ENCODE measurements at places on chromosomes 2 and 18.

DNA sequence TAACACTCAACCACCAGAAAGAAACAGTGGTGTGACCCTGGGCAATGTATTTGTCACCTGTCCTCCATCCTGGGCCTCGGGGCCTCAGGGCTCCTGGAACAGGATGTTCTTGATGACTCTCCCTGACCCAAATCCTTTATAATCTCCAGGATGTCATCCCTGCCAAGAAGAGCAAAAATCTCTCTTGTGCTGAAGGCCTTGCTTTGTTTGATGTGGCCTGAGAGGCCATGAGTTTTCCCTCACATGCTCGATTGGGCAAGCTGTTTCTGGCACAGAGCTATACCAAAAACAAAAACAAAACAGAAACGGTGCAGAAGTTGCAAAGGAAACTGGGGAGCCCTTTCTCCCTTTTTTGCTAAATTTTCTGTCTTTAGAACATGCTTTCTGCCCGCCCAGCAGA lies 35.7 kb upstream of the ST3GAL5 start:
- no peak for DNase-seq

DNA sequence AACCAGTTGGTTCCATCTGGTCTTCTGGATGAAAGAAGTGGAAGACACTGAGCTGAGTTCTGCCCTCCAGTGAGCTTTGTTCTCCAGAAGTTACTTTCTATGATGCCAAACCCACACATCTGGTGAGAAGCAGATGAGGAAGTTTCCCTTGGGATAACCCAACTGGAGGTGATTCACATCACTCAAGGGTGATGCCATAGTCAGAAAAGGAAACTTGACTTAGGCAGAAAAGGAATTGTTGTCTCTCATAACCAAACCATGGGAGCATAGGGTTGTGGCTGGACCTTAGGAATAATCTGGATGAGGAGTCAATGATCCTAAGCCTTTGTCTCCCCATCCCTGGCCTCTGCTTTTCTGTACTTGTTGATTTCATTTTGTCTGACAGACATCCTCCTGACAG lies 43.7 kb downstream of the CDC42EP3 start:
- no peak for DNase-seq

DNA sequence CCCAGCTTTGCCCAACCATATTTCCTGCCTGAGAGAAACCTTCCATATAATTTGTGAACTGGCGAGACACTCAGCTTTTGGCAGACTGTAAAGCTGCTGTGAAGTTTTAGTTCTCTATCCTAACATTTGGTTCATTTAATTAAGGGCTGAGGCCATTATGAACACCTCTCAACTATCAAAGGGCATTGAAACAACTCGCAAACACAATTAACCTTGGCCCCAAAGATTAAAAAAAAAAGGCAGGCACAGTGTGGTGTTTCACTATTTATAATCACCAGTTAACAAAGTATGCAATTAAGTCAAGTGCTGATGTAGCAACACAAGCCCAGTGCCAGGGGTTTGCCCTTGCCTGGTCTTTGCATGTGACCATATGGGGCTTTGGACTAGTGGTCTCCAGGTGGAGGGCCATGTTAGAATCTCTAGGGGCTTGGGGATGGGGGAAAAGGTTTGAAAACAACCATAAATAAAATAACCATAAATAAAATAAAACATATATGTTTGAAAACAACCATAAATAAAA lies 297.6 kb upstream of the SKOR2 start:
- DNase-seq = no peak

GRCh38 chr2:231861288-231861931 lies 64.8 kb downstream of the NPPC start:
- no peak for DNase-seq

DNA sequence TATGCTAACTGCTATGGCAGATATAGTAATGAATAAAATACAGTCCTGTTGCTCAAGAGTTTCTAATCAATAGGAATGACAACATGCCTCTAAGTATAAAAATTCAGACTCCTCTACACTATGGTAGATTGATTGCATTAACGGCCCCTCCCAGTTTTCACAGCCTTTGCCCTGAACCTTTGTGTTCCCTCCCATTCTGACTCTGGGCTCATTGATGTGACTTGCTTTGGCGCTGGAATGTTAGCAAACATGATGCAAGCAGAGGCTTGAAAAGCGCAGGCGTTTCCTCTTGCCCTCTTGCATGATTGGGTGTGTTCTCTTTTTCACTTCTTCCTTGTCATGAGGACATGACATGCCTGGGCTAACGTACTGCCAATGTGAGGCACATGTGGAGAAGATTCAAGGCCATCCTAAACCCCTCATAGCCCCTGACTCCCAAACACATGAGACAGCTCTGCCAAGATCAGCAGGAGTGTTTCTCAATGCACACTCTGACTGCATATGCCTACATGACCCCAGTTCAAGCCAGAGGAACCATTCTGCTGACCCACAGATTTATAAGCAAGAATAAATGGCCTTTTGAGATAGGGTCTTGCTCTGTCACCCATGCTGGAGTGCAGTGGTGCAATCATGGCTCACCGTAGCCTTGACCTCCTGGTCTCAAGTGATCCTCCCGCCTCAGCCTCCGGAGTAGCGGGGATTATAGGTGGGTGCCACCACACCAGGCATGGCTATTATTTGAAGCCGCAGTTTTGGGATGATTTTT lies 49.7 kb upstream of the CD28 start:
- DNase-seq = peak; percentile 64

DNA sequence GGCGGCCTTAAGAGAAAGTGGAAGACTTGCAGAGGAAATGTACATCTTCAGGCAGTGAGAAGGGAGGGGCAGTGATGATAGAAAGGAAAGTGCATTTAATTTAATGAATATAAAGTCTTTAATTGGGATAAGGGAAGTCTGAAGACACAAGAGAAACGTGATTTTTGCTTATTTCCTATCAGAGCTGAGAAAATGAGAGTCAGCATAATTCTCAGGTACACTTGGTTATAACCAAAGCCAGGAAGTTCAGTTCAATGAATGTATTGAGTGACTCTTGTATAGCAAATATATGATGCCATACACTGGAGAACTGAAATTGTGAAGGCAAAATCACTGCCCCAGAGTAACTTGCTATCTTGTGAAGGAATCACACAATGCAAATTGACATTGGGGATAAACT lies 256.3 kb downstream of the LRRTM1 start:
- no peak for DNase-seq

- DNase-seq = no peak
Measured at GRCh38 chr2:127040169-127040568, 66.8 kb downstream of the BIN1 start.

DNA sequence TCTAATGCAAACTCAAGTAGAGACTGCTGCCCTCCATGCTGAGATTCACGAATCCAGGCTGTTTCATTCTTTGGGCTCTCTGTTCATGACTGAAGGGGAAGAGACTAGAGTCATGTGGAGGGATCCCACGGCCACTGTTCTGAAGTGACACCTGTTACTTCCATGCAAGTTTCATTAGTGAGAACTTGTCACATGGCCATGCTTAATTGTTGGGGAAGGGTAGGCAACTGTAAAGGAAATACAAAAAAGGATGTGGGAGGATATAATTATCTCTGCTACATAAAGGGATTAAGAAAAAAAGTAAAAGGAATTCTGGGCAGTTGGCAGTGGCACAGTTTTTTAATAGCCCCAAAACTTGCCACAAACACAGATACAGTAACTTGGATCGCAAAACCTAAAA lies 28.0 kb upstream of the PSME4 start:
- DNase-seq = no peak

GRCh38 chr2:35246702-35247101 lies 1108.9 kb upstream of the CRIM1 start:
- DNase-seq = no peak

DNA sequence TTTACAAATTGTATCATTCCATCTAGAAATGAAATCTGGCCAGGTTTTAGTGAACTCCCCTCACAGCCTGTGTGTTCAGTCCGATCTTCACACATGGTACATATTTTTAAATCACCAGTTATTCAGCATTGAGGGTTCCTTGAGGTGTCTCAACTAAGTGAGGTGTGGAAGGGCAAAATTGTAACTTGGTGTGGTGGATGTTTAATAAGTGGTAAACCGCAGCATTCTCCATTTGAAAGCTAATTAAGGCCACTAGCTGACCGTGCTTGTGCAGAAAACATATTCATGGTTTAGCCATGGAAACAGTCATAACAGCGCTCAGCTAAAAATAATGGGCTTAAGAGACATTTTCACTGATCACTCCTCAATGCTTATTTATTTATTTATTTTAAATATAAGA lies 786.2 kb upstream of the FANCL start:
- no peak for DNase-seq

DNA sequence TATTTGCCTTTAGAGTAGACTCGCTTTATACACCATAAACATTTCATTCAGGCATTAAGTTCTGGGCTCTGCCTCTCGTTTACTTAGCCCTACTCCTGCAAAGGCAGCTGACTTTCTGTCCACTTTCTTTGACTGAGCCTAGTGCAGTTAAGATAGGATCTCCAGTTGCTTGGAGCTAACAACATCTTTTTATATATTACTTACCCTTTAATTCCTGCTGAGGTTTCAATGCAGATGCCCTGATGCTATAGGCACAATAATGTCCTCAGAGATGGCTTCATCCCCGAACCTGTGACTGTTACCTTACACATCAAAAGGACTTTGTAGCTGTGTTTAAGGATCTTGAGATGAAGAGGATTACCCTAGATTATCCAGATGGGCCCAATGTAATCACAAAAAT lies 505.8 kb upstream of the TNP1 start:
- no peak for DNase-seq

DNA sequence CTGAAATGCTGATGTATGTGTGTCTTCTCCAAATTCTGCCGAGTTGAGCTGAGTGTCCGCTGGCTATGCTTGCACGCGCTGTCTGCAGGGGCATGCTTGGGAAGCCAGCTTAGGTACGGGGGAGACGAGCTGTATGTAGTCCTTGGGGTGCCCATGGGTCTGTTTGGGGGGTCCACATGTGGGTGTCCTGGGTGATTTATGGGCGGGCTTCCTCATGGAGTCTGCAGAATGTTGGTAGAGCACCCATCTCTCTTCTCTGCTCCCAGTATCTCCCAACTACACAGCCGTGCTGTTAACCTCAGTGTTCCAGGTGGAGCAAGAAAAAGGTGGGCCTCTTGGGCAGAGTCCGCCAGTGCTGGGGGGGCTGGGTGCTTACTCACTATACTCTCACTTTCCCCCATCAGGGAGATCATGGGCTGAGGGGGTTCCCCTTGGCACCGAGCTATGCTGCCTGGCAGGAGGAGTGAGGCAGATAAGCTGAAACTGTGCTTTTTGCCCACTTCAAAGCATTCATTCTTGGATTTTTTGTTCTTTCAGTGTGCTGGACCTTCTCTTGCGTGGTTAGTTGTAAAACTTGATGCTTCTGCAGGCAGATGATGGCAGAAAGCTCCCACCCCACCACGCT lies 128.2 kb upstream of the ALKAL2 start:
- DNase-seq = no peak

GRCh38 chr2:171086352-171087290 lies 74.1 kb downstream of the TLK1 start:
- peak; percentile 80 for DNase-seq

GRCh38 chr18:1002653-1003178 lies 98.0 kb downstream of the ADCYAP1 start:
- DNase-seq = no peak
